COR-L47 (cell line): ENCODE measurements at places on chromosomes 1 and 21.
A peak's percentile ranks its signal among the peaks of the same experiment; 100 is the strongest.

DNA sequence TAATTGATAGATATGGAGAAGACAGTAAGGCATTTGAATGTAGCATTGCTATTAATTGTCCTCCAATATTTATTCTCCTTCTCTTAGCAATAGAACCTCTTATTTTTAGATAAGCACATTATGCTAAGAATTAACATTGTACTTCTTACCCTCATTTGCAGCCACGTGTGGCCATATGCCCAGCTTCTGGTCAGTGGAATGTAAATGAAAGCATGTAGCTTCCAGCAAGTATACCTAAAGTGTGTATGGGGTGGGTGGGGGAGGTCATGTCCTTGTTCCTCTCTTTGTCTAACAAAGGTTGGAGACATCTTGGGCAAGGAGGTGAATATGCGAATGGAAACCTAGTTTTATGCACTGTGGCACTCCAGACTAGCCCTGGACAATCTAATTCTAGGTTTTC is 133.6 kb upstream of the HMCN1 start:
- DNase-seq: no peak

GRCh38 chr1:224499204-224499603 is 64.6 kb upstream of the WDR26 start:
- no peak for DNase-seq

DNA sequence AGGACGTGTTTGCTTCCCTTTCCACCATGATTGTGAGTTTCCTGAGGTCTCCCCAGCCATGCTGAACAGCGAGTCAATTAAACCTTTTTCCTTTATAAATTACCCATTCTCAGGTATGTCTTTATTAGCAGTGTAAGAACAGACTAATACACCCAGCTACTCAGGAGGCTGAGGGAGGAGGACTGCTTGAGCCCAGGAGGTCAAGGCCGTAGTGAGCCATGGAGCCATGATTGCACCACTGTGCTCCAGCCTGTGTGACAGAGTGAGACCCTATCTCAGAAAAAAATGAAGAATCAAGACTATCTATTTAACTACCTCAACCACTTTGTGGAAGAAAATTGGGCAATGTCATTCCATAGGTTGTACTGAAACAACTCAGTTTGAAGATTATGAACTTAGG is 54.6 kb upstream of the SEC16B start:
- no peak for DNase-seq

GRCh38 chr1:78075621-78076020 is 29.9 kb downstream of the GIPC2 start:
- no peak for DNase-seq

GRCh38 chr1:228737601-228738041 is 2.3 kb downstream of the RHOU start:
- DNase-seq: no peak

DNA sequence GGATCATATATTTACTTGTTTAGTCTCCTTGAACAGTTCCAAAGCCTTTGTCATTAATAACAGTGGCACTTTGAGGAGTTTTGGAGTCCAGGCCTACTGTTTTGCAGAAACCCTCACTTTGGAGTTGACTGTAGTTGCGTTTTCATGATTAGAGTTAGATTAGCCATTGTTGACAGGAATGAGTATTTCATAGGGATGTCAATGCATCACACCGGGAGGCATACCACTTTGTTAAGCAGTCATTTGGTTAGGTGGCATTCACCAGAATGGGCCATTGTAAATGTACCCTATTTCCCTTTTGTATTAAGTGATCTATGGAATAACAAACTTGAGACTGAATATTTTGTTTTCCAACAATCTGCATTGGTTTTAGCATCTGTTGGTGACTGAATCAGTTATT is 11.8 kb downstream of the MRPS6 start:
- no peak for DNase-seq

DNA sequence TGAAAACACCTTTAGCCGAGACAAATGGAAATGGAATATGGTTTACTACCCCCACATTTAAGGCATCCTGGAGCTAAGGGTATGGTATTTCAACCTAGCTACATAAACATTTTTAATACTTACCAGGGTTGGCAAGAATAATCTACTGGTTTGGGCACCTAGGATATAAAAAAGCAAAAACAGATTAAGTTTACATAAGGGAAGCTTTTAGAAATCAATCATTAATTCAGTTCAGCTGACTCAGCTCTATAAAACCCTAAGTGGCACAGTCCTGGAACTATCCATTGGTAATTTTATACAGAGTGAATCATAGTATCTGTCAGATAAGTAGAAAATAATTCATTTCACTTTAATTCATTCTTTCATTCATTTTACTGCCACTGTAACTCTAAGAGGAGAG is 355.2 kb downstream of the VAV3 start:
- DNase-seq: no peak

DNA sequence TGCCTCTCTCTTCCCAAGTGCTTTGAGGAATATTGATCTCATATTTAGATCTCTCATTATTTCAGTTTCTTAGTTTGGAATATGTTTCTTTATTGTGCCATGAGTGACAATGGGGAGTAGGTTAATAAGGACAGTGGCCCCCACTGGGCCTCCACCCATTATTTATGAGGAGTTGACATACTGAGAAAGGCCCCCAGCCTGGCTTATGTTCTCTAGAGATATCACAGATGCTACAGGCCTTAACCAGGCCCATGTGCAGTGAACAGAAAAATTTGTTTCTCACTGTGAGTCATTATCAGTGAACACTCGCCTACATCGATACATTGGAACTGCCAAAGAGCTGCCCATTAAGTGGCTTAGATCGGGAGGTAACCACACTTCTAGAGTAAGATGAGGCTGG is 35.7 kb upstream of the SYT6 start:
- DNase-seq: no peak

- DNase-seq: no peak
These were observed 69.0 kb downstream of the DDR2 start for GRCh38 chr1:162701286-162701685.

- no peak for DNase-seq
These were observed 94.7 kb downstream of the CHD1L start for GRCh38 chr1:147337040-147337630.

GRCh38 chr1:109213345-109213823 is 334 bp upstream of the SARS1 start:
- no peak for DNase-seq

DNA sequence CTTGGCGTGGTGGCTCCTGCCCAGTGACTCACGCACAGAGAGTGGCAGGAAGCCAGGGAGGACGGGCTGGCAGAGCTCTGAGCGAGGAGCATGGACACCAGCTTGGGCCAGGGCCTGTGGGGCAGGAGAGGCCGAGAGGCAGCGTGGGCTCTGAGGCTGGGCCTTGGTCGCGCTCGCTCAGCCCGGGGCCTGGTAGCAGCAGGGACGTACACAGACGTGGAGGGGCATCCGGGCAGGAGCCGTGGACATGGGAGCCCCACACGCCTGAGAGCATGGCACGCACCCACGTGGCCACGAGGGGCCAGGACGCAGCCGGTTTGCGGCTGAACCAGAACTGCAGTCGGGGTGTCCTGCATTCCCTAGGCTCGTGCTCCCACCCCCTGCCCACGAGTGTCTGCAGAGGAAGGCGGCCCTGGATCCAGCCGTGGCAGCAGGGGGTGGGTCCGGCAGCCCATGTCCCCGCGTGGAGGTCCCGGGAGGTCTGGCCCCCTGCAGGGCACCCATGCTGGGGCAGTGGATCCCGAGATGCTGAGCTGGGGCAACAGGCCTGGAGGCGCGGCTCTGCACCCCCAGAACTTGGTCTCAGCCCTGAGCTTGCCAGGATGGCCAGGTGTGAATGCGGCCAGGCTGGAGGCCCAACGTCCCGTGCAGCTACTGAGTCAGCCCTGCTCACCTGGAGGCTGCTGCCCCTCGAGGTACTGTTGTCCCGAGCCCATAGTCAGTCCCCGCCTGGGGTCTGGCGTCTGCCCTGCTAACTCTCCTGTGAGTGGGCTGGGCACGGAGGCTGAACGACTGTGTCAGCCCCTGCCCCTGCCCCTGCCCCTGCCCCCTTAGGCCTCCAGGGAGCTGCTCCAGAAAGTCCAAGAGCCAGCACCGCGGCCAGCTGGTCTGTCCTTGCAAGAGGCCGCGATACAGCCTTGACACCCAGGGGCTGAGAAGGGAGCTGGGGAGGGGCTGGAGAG is 61.6 kb downstream of the SLX9 start:
- no peak for DNase-seq

GRCh38 chr1:212979340-212980122 is 29.2 kb downstream of the VASH2 start:
- no peak for DNase-seq

GRCh38 chr1:7146710-7147109 is 361.5 kb downstream of the CAMTA1 start:
- DNase-seq: no peak

- DNase-seq: no peak
These were observed 2.7 kb downstream of the BCAN start for GRCh38 chr1:156644640-156645039.

DNA sequence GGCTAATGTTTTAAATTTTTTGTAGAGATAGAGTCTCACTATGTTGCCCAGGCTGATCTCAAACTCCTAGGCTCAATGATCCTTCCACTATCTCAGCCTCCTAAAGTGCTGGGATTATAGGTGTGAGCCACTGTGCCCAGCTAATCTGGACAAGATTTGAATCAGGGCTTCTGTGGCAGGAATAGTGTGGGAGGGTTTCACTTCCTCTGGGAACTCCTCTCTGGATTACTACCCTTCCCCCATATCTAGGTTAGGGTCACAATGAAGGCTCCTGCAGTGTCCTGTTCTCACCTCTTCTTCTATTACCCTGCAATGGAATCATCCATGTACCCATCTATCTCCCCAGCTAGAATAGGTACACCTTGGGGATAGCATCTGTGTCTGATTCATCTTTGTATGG is 133.6 kb upstream of the RAB4A start:
- DNase-seq: no peak

DNA sequence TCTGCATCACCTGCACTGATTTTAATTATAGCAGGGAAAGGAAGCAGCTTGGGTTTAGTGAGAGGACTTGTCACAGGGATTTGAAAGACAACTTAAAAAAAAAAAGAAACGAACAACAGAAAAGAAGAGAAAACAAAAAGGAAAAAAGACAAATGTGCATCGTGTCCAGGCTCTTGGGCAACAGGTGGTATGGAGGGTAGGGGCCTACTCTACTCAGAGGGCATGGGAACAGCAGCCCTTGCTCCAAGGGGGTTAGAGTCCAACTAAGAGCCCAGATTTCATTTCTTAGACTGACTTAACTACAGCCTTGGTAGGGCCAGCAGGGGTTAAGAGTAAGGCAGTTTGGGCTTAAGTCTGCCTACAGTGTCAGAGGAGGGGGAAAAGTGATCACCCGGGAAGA is 15.3 kb upstream of the EXOSC10 start:
- DNase-seq: peak; percentile 20

- no peak for DNase-seq
These were observed 28.9 kb downstream of the ECHDC2 start for GRCh38 chr1:52892424-52893215.

GRCh38 chr1:163450986-163451385 is 129.2 kb downstream of the NUF2 start:
- no peak for DNase-seq

DNA sequence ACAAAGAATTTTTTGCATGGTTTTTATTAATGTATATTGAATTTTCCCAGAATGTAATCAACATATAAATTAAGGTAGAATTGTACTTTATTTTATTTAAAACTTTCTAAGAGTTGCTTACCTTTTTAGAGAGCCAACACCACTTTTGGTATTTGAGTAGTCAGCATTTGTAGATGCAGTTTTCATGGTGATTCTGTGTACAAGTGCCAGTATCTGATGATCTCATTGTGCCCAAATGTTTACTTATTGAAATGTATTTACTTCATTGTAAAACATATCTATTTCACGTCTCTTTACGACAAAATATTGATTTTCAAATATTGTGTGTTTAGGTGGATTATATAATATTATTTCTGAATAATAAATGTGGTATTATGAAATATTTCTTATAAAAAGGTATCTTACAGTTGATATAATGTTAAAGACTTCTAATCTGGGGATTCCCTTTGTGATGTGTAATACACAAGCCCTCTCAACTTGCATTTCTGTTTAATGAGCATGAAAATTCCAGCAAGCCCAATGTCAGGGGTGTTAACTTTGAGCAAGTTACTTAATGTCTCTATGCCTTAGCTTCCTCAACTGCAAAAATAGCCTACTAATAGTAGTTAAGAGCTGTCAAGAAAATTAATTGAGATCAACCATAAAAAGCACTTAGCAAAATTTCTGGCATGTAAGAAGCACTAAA is 141.8 kb upstream of the ZNF648 start:
- no peak for DNase-seq

DNA sequence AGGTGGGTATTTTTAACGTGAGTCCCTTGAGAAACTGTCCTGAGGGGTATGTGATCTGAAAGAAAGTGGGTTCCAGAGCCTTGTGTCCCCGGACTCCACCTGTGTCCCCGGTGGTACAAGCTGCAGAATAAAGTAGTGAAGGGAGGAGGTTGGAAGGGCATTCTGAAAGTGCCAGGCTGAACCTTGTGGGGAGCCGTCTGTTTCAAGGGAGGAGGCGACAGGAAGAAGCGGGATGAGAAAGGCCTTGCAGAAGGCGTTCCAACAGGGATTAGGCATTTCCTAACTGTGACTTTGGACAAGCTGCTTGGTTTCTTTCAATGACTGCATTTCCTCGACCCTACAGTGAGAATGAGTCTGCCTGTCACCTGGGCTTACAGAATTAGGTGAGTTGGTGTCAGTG is 5.8 kb downstream of the FOXD3 start:
- DNase-seq: no peak

GRCh38 chr1:21321963-21322680 is 31.9 kb upstream of the ECE1 start:
- no peak for DNase-seq

GRCh38 chr1:47986761-47987200 is 10.4 kb downstream of the TRABD2B start:
- DNase-seq: no peak

GRCh38 chr1:175373786-175374623 is 181.4 kb upstream of the KIAA0040 start:
- DNase-seq: no peak

- DNase-seq: peak; percentile 2
These were observed 23.9 kb upstream of the SLC25A34 start for GRCh38 chr1:15712168-15712567.

DNA sequence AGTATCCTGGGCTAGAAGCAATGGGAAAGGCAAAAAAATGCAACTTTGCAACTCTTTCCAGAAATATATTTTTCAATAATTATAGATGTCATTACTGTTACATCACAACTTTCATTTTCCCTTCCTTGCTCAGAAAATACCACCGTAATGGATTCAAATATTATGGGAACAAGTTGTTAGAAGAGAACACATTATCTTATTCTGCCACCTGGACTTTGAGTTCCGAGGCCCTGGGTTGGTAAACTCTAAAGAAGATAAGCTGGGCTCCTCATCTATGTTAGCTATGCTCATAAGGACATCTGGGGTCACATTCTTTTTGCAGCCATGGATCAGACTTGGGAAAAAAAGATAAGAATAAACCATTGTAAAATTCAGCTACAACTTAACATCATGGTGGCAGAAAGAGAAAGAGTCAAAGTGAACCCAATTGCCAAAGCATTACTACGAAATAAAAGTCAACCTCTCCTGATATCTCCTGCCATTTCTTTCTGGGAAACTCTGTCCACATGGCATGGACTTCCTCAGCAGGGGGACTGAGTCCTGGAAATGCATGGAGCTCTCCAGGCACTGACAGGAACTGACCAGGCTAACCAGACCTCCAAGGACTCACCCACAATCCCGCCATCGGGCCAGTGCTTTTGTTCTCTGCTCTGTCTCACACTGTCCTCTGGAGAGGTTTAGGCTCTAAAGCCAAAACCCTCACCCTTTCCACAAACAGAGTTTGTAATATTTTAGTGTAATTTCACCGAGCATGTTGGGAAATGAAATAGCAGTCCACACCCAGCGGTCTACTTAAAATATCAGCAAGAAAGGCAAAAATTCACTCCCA is 499.1 kb upstream of the RUNX1 start:
- DNase-seq: no peak
